Activated CD8-positive, alpha-beta memory T cell treated with anti-CD3 and anti-CD28 coated beads for 4 hours (primary cell): ENCODE measurements at places on chromosomes 5 and 9.

GRCh38 chr9:101317735-101318134 is 67.1 kb downstream of the BAAT start:
- DNase-seq, result no peak

- DNase-seq, result no peak
Measured at GRCh38 chr9:101028346-101029314, at the start of gene PLPPR1. PLPPR1 (plus strand) TSS chr9:101028727.

GRCh38 chr9:99818500-99818899 is 3.2 kb upstream of the NR4A3 start:
- no peak for DNase-seq

GRCh38 chr5:82849885-82850284 is 227.3 kb downstream of the TMEM167A start:
- no peak for DNase-seq

- no peak for DNase-seq
Measured at GRCh38 chr9:104835161-104835560, 71.2 kb downstream of the NIPSNAP3B start.
